ENCODE measurements at places on chromosomes 4 and X.

- no peak for DNase-seq
These were observed 118.3 kb upstream of the ATOH1 start for GRCh38 chr4:93710101-93710846.

GRCh38 chrX:13687203-13687602 is 1.7 kb upstream of the RAB9A start:
- DNase-seq, result no peak

- no peak for DNase-seq
These were observed 163.9 kb downstream of the NR3C2 start for GRCh38 chr4:148278310-148278709.

DNA sequence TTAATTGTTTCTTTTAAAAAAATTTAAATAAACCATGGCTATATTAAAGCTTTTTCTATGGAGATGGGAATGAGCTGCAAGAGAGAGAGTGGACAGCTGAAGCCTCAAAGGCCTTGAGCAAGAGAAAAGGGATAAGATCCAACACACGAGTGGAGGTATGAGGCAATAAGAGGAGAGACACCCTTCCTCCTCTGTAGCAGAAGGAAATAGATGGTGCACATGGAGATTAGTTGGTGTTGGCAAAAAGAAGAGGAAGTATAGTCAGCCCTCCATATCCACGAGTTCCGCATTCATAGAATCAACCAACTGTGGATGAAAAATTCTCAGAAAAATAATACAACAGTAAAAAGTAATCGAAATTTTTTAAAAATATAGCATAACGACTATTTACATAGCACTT is 3.2 kb downstream of the CXorf38 start:
- no peak for DNase-seq

DNA sequence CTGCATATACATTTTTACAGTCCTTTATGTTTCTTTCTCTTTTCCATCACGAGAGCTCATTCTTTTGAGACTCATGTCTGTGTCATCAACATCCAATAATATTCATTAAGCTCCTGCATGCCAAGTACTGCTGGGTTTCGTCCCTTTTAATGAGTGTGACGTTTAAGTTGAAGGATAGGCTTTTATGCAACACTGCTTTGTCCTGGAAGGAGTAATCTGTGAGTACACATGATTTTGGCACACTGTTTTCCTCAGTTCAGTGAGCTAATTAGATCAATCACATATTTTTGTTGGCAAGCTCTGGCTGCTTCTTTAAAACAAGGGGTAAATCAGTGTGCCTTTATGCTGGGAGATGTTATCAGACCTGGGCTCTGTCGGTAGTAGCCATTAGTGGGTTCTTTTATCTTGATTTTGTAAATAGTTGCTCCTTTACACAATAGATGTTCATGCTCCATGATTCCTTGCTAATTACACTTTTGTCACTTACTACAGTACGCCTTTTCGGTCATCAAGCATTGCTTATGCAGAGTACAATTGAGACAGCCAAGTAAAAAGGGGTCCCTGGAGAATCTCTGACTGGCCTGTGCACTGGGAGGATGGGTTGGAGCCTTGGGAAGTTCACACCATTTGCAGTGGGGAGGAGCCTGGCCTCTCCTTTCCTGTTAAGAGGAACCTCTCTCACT is 132.6 kb downstream of the FHIP1A start:
- DNase-seq, result no peak

DNA sequence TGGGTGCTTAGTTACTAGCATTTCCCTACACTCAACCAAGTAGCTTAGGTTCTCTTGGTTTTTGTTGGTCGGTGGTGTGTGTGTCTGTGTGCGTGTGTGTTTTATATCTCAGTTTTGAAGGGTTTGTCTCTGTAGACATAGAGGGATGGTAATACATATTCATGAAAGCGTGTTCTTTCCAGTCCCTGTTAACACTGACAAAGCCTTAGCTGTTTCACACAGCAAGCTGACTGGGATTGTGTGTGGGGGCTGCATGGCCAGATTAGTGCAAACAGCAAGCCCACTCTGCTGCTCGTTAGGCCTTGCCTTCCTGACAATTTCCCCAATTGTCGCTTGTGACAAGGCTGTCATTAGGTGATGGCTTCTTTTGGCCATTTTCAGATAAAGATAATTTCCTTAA is 43.9 kb downstream of the ALPK1 start:
- no peak for DNase-seq

DNA sequence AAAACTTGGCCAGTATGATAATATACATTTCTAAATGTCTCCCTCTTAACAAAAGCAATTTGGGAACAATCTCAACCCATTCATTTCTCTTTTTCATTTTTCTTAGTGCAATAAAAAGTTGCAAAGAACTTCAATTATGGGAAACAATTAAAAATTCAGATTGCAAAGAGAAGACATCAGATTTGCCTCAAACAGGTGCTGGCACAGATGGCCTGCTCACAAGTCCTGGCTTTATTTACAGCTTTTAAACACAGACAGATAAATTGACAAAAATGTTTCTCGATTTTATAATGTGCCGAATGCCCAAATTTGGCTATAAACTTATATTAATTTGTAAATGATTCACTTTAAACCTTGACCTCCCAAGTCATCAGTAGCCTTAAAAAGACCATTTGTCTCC is 28.7 kb downstream of the SLC4A4 start:
- DNase-seq, result no peak

GRCh38 chr4:151530230-151530629 is 121.3 kb downstream of the FHIP1A start:
- DNase-seq, result no peak

DNA sequence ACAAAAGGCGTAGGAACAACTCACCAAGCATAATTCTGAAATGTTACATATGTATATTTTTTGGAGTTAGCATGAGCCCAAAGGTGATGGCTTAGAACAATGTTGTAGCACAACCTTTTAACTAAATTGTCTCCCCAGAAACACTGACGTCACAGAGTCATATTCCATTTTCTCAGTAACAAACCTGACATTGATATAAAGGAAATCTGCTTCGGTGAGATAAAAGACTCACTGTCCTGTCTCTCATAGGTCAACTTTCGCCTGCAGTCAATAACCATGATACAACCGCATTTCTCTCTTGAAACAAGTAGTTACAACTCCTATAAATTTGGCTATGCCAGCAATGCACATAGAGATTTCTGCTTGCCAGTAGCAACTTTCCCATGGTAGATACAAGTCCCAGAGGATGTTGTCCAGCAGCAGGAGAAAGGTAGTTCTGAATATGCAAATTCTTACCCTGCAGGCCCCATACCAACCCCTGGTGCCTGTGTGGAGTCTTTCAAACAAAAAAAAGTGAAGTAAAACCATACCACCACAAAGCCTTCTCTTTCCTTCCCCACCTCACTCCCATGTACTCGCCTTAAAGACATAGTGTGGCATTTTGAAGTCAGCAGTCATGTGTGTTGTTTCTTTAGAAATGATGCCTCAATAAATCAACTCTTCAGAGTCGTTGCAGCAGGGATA is 47.9 kb downstream of the MTM1 start:
- DNase-seq, result no peak

- no peak for DNase-seq
These were observed 61.8 kb downstream of the HMGB2 start for GRCh38 chr4:173272314-173272713.

DNA sequence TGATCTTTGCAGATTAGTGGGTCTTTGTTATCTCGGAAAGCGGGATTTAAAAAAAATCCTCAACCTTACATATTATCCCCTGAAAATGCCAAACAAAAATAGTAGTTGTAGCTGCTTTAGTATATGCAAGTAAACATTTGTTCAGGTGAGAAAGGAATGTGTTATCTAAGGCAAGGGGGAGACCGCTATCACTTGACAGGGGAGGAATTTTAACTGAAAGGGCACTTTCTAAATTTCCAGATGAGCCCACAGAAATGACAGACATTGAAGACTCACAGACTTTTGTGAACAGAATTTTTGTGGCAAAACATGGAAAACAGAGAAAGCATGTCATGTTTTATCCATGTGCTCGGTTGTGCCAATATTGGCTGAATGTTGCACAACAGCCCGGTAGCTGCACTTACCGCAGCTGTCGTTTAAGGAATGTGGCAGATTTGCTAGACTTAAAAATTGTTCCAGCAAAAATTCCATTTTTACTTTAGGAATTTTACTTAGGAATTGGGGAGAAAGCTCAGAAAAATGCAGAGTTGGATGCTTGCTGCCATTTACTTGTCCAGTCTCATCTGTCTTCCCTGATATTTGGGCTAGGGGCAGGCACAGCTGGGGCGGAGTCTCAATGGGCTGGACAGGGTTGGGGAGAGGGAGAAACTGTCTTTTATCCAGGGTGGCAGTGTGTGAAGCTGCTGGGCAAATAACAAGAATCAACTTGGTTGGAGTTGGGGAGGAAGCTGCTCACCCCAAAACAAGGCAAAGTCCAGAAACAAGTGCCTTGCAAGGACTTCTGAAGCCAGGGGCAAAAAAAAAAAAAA is 94.6 kb upstream of the RPS6KA3 start:
- DNase-seq, result no peak

GRCh38 chrX:146906166-146906565 is 91.6 kb upstream of the CXorf51A start:
- DNase-seq, result no peak

- no peak for DNase-seq
These were observed 394.7 kb upstream of the ATOH1 start for GRCh38 chr4:93433840-93434239.

DNA sequence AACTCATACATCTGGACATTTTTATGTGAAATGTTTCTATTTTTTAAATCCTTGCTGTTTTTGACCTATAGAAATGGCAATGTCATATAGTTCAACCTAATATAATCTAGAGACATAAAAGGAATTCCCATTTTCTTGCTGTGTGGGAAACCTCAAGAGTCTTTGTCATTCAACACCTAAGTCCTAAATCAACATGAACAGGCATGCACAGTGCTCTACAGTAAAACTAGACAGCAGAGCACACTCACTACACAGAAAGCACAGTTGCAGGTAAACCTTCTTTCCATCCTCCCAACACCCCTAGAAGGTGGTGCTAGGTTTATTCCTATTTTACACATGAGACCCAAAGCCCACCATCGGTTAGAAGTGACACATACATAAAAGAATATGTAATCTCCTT is 79.1 kb upstream of the C1QTNF7 start:
- no peak for DNase-seq

GRCh38 chr4:147599769-147600168 is 17.4 kb upstream of the TMEM184C start:
- no peak for DNase-seq

GRCh38 chrX:7168371-7168770 is 20.4 kb upstream of the PUDP start:
- no peak for DNase-seq

- DNase-seq, result no peak
These were observed 593 bp downstream of the NPY1R start for GRCh38 chr4:163331629-163332376.

DNA sequence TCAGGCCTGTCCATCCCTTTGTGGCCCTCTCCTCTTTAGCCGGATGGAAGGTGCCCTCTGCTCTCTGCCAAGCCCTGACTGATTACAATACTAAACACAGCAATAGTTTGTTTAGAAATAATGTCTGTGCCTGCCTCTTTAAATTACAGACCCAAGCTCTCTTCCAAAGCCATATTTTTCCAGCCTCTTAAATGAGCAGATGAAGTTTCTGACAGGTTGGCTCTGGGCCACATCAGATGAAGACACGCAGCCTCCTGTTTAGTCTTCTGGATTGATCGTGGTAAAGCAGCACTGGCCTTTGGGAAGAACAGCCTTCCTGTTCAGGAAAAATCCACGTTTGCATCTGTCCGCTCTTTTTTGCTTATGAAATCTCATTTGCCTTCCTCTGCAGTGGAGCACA is 133.6 kb downstream of the CPE start:
- DNase-seq, result no peak

GRCh38 chrX:48530736-48531135 is 8.8 kb upstream of the TBC1D25 start:
- no peak for DNase-seq

DNA sequence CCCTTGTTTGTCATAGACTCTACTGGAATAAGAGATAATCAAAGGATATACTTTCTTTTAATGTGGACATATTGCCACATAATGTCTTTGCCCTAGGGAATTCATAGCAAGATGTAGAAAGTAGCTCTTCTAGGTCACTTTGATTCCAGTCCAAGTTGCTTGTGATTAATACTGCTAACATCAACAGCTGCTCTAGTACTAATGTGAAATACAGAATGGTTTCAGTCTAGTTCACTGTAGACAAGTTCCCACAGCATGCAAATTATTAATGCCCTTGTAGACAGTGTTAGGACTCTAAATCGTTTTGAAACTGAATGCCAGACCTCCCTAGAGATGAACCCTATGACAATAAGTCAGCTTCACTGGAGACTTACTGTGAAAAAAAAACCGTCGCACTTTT is 494.6 kb upstream of the ATOH1 start:
- no peak for DNase-seq

DNA sequence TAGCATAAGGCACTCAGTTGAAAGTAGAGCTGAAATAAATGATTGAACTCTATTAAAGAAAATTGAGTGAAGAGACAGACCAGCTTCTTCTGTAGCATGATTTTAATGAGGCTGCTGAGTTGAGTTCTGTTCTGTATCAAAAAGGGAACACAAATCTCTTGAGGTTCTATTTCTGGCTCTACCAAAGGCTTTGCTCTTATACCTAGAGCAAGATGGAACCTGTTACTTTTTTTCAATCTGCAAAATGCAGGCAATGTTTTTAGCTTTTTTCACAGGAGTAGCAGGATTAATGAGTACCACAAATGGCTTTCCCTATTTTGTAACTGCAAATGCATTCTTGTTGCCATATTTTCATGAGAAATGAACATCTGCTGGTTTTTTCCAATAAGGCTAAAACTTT is 4.2 kb upstream of the ERVMER34-1 start:
- no peak for DNase-seq

DNA sequence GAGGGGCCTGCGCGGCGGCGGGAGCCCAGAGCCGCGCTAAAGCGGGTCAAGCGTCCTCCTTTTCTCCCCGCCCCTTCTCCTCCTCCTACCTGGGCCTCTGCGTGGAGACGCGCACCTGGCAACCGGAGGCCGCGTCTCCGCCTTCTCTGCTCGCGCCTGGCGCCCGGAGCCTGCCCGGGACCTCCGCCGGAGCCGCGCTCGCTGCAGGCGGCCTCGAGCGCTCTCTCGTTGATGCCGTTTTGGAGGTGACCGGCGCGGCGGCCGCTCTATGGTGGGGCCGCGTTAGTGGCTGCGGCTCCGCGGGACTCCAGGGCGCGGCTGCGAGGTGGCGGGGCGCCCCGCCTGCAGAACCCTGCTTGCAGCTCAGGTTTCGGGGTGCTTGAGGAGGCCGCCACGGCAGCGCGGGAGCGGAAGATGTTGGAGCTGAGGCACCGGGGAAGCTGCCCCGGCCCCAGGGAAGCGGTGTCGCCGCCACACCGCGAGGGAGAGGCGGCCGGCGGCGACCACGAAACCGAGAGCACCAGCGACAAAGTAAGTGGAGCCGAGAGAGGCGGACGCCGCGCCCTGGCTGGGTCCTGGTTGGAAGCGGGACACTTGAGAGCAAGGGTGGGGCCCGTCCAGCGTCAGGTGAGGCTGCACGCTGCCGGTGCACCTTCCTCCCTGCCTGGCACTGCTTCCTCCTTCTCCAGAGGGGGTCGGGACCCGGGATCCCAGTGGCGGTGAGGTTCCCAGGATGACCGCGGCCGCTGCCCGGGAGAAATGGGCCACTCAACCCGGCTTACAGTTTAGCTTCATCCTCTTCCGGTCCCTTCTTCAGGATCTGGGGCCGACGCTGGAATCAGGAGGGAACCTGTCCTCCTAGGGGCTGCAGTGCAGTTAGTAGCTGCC is at the start of gene CDS1:
TSS of gene CDS1 (plus strand) at position 140 of the 888 bp plus-strand sequence. CDS start at position 415, 275 bp downstream.
- peak; percentile 1 for DNase-seq

Data from activated CD4-positive, alpha-beta T cell treated with anti-CD3 and anti-CD28 coated beads, Interleukin-10, Interleukin-2, amounts not matched to agents 100 ng/mL and 50 ng/mL, durations not matched to agents 16 hours and 8 hours (primary cell).